ENCODE measurements at places on chromosomes 3 and 15.

DNA sequence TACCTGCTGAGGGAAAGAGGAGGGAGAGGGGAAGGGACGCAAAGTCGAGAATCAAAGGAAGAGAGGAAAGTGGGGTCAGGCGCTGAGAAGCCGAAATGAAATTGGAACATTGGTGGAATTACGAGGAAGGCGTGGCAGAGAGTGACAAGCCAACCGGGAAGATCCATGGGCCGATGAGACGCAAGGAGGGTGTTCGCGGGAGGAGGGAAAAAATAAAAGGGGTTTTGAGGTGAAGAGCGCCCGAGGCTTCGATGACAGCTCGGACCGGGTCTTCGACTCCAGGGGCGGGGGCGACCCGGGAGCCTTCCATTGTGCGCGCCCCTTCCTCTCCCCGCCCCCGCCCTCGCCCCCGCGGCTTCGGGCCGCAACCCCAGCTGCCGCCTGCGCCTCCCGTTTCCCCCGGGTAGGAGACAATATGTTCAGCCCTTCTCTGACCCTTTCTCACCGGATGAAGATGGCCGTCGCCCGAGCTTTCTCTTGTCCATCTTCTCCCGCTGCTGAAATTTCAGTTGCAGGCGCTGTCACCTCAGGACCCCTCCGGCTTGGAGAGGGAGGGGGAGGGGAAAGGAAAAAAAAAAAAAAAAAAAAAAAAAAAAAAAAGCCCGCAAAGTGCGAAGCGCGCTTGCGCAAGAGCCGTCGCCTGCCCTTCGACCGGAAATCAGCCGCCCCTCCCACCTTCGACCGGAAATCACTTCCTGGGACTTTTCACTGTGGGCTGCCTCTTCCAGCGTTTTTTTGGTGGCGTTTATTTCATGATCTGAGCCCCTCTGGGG, at the start of gene SENP7:
TSS of gene SENP7 (minus strand) at position 567 of the 773 bp plus-strand sequence. CDS start at position 485, 82 bp downstream.
- DNase-seq, result peak; percentile 55

DNA sequence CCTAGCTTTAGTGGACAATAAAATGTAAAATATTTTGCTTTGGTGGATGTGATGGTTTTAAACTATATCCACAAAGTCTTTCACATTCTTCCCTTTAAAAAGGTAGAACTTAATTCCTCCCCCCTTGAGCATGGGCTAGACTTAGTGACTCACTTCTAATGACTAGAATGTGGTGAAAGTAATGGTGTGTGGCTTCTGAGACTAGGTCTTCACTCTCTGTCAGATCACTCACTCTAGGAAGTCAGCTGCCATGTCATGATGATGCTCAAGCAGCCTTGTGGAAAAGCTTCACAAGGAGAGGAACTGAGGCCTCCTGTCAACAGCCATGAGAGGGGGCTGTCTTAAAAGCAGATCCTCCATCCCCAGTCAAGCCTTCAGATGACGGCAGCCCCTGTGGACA, 4.2 kb downstream of the LRRC2 start:
- DNase-seq, result no peak

GRCh38 chr3:31532587-31533168, at the start of gene STT3B:
TSS of gene STT3B (plus strand) at chr3:31532925. CDS start at chr3:31532999, 74 bp downstream.
- DNase-seq, result peak; percentile 68

DNA sequence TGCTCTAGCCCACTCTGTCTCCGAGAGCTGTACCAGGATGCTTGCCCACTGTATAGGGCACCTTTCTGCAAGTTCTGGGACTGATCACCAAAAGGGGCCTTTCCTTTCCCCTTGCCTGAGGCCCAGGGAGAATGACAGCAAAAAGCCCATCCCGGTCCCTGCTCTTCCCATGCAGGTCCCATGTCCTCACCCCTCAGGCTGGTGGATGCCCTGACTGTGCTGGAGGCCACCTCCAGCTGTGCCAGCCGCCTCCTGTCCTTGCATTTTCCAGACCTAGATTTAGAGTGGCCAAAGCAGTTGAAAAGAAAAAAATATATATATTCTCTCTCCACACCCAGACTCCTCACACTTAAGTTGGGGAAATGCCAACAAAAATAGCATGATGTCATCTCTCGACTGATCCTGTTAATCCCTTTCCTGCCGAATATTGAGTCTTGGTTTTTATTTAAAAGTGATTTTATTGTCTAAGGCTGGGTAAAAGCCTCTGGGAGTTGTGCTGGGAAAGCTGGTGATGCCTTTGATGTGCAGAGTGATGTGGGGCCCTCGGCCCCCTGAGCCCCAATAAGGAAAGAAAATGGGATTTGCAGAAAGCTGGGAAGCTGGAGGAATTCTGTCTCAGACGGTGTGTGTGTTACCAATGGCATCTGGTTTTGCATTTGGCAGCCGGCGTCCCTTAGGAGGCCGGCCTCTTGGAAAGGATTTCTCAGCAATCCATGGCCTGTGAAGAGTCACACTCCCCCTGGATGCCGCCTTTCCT, 29.3 kb upstream of the TPM1 start:
- no peak for DNase-seq

GRCh38 chr15:85837011-85837433, 42.3 kb upstream of the KLHL25 start:
- no peak for DNase-seq

DNA sequence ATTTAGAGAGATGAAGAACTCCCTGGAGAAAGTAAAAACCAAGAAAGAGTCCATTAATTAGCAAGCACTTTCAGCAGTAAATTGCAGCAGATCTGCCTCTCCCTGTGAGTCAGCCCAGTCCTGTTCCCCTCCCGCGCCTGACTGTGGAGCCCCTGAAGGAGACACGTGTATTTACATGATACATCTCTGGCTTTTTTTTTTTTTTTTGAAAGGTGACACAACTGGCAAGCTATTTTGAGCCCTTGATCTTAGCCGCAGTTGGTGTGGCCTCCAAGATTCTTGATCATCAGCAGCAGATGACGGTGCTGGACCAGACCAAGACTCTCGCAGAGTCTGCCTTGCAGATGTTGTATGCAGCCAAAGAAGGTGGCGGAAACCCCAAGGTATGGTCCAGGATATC, 271.8 kb upstream of the TPM1 start:
- no peak for DNase-seq

- DNase-seq, result no peak
Observed at GRCh38 chr15:67833710-67834511, 5.9 kb downstream of the RNU6-1 start.

DNA sequence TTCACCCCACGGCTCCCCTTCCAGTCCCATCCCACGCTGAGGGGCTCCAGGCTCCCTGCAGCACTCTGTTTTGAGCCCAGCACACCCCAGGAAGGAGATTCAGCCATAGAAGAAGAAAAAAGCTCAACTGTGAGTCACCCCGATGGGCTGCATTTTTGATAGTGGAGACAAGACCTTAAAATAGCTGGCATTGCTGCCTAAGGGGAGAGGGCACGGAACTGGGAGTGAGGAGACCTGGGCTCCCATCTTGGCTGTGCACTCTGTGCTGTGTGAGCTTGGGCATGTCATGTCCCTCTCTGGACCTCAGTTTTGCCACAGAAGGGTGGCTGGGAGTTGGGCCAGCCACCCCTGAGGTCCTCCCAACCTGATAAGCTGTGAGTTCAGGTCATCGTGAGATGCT, 57.2 kb upstream of the SMAD6 start:
- DNase-seq, result no peak

GRCh38 chr3:137763594-137763938, 549 bp upstream of the SOX14 start:
- no peak for DNase-seq

DNA sequence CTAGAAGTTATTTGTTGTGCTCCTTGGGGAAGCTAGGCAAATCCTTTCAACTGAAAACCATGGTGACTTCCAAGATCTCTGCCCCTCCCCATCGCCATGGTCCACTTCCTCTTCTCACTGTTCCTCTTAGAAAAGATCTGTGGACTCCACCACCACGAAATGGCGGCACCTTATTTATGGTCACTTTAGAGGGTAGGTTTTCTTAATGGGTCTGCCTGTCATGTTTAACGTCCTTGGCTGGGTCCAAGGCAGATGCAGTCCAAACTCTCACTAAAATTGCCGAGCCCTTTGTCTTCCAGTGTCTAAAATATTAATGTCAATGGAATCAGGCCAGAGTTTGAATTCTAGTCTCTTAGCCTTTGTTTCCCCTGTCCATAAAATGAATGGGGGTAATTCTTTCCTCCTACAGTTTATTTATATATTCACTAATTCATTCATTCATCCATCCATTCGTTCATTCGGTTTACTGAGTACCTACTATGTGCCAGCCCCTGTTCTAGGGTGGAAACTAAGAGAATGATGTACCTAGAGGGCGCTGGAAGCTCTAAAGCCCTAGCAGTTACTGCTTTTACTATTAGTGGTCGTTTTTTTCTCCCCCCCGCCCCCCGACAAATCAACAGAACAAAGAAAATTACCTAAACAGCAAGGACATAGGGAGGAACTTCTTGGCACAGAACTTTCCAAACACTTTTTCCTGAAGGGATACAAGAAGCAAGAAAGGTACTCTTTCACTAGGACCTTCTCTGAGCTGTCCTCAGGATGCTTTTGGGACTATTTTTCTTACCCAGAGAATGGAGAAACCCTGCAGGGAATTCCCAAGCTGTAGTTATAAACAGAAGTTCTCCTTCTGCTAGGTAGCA, 657 bp downstream of the PATL2 start:
- DNase-seq, result no peak

- no peak for DNase-seq
Observed at GRCh38 chr3:185112186-185112585, 40.7 kb downstream of the C3orf70 start.

- DNase-seq, result no peak
Observed at GRCh38 chr15:65962187-65962586, 92.9 kb downstream of the RAB11A start.

DNA sequence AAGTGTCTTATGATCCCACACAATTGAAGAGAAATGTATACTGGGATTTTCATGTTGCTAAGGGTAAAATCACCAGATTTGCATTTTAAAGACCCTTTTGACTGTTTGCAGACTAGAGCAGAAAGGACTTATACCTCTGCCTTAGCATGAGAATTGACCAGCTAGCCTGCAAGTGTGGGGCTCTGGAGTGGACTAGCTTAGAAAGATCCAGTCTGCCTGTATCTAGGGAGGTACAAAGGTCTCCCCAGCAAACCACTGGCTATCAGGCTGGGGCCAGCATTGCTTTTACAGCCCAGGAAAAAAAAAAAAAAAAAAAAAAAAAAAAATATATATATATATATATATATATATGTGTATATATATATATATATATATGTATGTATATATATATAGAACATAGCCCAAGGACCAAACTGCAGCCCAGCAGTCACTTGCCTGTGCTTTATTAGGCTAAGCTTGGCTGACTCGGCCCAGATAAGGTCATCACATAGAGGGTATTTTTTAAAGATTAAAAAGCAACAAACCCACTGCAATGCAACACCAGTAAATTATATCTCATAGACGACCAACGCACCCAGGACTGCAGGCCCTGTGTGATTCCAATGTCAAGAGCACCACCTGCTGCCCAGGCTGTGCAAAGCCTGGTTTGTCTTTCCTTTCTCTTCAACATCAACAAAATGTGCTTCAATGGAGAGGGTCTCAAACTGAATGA, 63.7 kb downstream of the DCLK3 start:
- no peak for DNase-seq

DNA sequence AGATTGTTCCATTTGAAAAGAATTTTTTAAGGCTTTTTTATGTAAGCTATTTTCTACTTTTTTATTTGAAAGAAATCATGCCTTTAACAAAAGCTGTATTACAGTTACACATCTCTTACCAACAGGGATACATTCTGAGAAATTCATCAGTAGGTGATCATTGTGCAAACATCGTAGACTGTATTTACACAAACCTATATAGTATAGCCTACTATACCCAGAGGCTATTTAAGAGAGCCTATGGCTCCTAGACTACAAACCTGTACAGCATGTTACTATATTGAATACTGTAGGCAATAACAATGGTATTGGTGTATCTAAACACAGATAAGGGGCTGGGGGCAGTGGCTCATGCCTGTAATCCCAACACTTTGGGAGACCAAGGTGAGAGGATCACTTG, 43.1 kb downstream of the PEAK1 start:
- no peak for DNase-seq

DNA sequence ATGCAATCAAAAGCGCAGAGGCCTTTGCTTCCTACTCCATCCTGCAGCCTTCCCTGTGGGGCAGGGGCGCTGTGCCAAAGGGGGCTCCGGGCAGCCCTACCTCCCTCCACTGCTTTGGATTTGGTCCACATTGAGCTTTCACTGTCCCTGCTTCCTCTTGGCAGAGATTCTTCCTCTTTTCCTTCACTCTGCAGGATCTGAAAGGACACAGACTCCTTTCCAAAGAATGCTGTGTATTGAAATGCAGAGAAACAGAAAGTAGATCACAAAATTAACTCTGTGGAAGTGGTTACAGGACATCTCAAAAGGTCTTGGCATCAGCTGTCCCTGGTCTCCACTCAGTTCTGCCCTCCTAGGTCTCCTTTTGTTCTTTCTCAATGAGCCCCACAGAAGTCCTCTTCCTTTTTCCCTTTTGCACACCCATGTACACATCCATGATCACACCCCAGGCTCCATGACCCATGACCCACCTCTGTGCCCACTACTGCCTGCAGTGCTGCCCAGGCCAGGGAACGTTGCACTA, 64.1 kb downstream of the CCR1 start:
- no peak for DNase-seq

DNA sequence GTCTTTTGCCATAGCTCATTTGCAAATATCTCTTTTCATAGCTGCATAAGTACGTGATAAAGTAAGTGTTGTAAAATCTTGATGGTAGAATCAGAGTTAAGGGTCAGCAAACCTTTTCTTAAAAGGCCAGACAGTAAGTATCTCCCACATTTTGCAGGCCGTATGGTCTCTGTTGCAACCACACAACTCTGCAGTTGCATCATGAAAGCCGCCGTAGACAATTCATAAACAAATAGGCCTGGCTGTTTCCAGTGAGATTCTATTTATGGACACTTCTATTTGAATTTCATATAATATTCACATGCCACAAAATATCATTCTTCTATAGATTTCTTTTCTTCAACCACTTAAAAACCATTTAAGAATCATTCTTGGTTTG, 248.5 kb downstream of the TLE3 start:
- DNase-seq, result no peak

GRCh38 chr3:105367406-105368213, 901 bp downstream of the ALCAM start:
- DNase-seq, result no peak

DNA sequence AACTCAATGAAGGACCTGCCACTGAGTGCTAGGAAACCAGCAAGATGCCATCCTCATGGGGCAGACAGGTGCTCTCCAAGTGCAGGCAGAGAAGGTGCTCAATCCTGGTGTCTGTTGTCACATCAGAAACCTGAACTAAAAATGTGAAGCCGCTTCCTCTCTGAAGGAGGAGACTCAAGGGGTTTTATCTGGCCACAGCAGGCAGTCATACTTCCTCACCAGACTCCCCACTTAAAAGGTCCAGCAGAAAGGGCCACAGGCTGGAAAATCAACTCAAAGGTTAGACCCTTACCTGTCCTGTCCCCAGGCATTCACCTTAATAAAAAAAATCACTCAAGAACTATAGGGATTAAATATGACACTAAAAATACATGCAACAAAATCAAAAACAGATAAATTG, 4.8 kb downstream of the CCDC12 start:
- no peak for DNase-seq

DNA sequence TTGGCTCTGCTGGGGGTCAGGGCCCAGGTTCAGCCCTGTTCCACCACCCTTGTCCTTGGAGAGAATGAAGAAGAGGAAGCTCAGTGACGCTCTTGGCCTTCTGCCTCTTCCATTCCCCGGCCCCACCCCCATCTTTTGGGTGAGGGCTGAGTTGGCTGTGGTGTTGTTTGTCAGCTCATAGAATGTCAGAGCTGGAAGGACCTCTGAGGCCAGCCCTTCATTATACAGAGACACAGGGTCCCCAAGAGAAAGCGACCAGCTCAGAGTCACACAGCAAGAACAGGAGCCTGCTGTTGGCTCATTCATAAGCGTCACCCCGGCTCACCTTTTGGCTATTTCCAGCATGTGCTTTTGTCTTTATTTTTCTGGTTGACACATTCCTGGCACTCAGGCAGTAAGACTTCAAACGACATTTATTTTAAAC, 68.2 kb downstream of the AAGAB start:
- no peak for DNase-seq
